ENCODE measurements at places on chromosomes 7 and 10.

GRCh38 chr10:75396631-75397495, 4.7 kb downstream of the ZNF503 start:
- no peak for DNase-seq

GRCh38 chr10:88110822-88111221, 247.4 kb downstream of the PTEN start:
- no peak for DNase-seq

GRCh38 chr7:145481985-145482384, 634.6 kb upstream of the CNTNAP2 start:
- DNase-seq: no peak

GRCh38 chr10:25056726-25057125, 40.3 kb downstream of the THNSL1 start:
- no peak for DNase-seq

DNA sequence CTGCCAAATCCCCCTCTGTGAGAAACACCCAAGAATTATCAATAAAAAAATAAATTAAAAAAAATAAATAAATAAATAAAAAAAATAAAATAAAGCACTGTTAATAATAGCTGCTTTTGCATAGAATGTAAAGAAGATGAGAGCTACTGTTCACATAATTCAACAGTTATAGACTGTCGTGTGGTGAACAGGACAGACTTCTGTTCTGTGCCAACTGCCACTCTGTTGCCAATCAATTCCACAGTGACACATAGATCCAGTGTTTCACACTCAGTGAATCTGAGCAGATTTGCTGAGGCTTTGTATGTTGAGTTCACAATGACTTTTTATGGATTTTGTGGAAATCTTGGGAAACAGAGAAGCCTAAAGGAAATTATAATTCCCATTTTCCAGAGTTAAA, 14.9 kb downstream of the ARHGAP19 start:
- DNase-seq: no peak

DNA sequence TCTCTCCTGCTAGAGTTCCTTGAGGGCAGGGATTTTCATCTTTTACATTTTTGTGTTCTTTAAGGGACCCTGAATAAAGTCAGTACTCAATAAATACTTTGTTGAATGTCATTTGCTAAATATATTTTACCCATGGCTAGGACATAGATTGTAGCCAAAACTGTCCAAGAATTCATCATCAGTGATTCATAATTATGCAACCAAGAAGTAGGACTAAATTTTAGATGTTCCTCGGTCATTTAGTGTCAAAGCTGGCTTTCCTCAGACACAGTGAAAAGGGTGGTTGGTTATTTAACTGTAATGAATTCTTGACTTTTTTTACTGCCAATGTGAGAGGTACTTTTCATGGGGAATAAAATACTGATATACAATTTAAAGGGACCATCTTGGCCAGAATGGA, 3.3 kb downstream of the NUDT13 start:
- no peak for DNase-seq

DNA sequence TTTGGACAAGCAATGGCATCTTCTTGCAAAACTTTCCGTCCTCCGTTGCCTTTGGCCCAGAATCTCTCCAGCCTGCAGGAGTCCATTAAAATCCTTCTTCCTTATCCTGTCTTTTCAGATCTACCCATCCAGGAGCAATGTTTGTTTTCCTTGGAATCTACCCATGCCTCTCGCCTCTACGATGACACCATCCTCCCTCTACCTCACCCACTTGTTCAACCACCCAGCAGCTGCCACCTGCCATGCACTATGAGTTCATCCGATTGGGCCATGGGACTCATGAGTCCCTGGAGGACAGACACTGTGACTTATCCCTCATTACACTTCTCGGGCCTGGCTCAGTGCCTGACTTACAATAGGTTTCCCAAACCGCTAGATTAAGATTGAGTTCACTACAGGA, 26.8 kb upstream of the MGMT start:
- no peak for DNase-seq

DNA sequence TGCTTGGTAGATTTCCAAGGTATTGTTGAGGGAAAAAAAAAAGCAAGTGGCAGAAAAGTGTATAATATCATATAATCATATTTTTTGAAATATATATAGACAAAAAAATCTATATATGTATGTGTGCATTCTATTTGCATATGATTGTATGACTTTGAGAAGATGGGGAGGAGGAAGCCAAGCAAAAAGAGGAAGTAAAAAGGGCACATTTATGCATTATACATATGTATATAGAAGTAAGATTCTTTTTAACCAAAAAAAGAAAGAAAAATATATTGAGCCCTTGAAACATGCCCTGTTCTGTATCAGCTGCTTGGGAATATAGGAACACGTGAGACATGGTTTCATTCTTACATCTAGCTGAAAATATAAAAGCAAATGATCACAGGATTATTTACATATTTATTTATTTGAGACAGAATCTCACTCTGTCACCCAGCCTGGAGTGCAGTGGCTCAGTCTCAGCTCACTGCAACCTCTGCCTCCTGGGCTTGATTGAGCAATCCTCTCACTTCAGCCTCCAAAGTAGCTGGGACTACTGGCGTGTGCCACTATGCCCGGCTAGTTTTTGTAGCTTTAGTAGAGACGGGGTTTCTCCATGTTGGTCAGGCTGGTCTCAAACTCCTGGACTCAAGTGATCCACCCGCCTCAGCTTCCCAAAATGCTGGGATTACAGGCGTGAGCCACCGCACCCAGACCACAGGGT, 18.0 kb upstream of the SLF2 start:
- no peak for DNase-seq

GRCh38 chr7:7292608-7293007, 110.3 kb downstream of the C1GALT1 start:
- DNase-seq: no peak

DNA sequence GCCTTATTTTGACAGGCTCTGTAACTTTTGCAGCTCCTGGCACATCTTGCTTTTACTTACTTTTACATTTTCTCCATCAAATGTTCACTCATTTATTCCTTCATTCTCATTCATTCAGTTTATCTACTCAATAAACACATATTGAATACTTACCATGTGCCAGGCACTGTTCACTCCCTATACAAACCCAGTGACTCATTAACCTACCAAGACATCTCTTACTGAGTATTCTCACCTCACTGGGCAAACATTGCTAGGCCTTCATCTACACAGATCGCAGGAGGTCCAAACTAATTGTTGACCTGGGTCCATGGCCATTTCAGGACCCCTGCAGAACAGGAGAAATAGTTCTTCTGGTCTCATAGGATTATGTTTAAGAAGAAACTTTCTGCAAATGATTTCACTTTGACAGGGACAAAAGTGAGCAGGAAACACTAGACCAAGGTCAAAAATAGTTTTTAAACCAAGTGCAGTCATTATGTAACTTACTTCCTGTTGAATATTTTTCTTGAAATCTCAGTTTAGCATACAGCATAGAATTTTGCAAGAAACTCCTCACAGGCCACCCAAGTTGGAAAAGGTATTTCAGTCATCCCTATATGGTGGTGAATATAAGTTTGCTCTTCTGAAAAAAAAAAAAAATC, 17.6 kb downstream of the SLC26A4 start:
- DNase-seq: no peak

- DNase-seq: no peak
Measured at GRCh38 chr7:44973610-44974401, 5.0 kb downstream of the MYO1G start.

All from NCI-H1092 (cell line).